ENCODE measurements at places on chromosomes 13 and 19.

GRCh38 chr19:34428549-34429285, 536 bp downstream of the UBA2 start:
- DNase-seq: peak; percentile 47

- no peak for DNase-seq
Measured at GRCh38 chr13:65497265-65497664, 1732.9 kb downstream of the PCDH9 start.

GRCh38 chr19:47275791-47276461, 1.2 kb downstream of the INAFM1 start:
- no peak for DNase-seq

DNA sequence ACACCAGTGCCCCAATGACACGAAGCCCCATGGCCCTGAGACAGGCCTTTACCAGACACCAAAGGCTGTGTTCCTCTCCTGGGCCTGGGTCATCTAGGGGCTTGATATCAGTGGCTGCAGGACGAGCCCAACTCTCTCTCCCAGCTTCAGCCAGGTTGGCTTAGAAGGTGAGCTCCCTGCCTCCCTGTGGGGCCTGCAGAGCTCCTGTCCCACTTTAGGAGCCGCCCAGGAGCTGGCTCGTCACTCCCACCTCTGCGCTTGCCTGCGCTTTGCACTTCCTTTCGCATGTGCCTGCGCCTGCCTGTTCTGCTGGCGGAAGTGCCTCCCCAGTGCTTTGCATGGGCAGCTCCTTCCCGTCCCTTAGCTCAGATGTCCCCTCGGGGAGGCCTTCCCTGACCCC, 4.9 kb downstream of the CALM3 start:
- DNase-seq: no peak

DNA sequence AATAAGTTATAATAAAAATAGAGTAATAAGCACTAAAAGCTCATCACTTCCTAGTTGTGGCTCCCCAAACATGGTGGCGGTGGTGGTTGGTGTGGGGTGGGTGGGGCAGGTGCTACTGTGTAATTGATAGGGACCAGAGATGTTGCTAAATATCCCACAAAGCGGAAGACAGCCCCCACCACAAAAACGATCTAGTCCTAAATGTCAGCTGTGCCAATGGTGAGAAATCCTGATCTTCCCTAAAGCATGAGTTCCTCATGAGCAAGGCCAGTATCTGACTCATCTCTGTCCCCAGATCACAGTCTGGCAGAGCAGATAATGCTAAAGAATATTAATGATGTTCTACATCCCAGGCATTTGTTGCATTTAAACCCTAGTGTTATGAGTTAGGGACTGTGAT, 1.9 kb upstream of the EDDM13 start:
- DNase-seq: no peak

- no peak for DNase-seq
Measured at GRCh38 chr13:30142486-30143211, 164.7 kb downstream of the KATNAL1 start.

DNA sequence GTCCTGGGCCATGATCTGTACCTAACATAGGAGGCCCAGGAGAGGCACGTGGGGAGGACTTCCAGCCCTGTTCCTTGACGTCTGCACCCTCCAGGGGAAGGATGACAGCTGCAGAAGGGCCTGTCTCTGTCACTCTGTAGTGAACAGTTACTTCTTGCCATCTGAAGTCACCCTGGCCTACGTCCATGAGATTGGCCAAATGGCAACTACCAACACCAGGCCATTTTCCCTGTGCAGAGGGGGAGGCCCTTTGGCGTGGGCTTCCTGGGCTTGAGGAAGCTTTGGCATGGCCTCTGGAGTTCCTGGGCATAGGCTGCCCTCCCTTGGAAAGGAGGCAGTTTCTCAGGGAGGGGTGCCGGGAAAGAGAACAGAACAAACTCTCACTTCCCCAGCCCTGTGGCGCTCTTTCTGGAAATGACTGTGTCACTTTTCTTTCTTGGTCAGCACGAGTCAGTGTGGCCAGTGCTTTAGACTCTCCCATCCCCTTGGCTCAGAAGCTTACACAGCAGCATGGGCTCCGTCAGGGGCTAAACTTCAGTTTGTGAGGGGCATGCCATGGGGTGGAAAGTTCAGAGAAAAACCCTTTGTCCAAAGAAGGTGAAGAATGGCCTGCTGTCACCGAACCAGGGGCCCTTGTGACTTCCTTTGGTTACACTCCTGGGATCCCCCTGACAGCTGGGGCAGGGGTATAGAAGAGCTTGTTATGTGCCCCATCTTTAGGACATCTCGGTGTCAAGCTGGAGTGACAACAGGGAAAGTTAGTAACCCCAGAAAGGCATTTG, 5.3 kb downstream of the CARM1 start:
- DNase-seq: no peak

DNA sequence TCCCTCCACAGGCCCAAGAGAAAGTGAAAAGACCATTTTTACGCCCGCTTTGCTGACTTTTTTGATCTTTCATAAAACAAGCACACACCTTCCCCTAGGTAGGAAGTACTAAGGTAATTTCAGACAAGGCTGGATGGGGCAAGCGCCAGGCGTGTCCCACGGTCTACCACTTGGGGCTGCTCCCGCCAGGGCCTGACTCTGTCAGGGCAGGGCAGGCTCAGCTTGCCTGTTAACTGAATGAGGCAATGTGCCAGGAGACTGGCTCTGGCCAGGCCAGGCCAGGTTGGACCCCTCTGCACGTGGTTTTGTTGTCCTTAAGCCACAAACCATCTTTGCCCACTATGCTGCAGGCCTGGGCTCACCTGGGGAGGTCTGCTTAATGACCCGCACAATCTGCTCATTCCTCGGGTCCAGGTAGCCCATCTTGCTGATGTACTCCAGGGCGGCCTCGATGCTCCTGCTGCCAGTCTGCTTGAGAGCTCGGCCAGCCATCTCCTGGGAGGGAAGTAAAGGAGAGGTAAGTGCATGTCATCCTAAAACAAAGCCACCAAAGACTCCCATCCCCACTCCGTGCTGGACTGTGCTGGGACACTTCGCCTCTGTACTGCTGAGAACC, 70.4 kb downstream of the LATS2 start:
- no peak for DNase-seq

DNA sequence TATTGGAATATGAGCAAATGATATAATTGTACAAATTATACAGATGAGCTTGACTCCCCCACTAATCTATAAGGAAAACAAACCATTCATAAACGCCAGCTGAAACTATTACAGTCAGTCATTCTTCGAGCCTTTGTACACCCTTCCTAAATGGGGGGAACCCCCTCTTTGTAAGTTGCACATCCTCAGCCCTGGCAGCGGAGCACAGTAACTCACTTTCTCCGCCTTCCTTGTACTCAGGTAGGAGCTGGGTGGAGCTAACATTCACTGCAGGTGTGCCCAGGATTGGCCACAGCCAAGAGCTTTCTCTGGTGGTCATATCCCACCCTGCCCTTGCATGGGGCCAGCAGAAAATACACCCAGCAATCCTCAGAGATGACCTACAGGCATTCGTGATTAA, 28.6 kb downstream of the PIN1 start:
- DNase-seq: peak; percentile 30

GRCh38 chr13:104015646-104016396, 949.6 kb upstream of the SLC10A2 start:
- DNase-seq: no peak

DNA sequence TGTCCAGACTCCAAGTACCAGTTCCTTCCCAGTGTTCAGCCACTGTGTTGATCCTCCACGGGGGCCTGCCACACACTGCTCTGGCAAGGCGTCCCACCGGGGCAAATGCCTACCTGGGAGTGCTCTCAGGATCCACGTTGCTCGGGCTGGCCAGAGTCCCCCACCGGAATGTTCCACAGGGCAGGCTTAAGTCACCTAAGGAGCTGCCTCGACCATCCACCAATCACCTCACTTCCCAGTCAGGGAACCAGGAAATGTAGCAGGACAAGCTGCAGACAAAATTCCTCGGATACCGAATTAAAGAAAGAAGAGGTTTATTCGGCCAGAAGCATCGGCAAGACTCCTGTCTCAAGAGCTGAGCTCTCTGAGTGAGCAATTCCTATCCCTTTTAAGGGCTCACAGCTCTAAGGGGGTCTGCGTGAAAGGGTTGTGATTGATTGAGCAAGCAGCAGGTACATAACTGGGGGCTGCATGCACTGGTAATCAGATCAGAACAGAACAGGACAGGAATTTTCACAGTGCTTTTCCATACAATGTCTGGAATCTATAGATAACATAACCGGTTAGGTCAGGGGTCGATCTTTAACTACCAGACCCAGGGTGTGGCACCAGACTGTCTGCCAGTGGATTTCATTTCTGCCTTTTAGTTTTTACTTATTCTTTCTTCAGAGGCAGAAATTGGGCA, 56.9 kb upstream of the EDNRB start:
- no peak for DNase-seq

GRCh38 chr19:10309423-10309822, at the start of gene ZGLP1:
TSS of gene ZGLP1 (minus strand) at chr19:10309815.
- DNase-seq: no peak

DNA sequence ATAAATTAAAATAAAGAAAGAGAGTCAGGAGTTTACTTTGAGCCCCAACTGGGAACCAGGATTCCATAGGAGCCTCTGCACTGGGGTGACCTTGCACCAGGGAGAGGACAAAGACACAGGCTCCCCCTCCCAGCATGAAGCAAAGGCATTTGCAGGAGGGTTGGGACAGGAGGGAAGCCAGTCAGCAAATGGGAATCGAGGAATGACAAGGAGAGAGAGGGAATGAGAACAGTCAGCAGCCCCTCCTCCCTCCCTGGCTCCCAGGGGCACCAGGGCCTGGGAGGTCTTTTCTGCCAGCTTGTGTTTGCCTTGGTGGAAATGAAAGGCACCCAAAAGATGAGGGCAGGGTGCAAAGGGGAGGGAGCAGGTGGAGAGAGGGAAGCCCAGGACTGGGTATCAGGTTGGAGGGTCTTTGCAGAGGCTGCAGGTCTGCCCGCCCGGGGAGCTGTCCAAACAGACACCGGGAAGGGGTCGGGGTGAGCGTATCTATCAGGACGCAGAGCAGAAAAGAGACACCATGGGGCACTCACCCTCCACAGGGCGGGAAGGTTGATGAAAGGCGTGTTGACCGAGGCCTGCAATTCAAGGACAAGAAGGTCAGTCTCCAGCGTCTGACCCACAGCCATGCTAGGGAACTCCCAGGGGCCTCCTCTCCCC, 3.8 kb downstream of the SBSN start:
- no peak for DNase-seq

DNA sequence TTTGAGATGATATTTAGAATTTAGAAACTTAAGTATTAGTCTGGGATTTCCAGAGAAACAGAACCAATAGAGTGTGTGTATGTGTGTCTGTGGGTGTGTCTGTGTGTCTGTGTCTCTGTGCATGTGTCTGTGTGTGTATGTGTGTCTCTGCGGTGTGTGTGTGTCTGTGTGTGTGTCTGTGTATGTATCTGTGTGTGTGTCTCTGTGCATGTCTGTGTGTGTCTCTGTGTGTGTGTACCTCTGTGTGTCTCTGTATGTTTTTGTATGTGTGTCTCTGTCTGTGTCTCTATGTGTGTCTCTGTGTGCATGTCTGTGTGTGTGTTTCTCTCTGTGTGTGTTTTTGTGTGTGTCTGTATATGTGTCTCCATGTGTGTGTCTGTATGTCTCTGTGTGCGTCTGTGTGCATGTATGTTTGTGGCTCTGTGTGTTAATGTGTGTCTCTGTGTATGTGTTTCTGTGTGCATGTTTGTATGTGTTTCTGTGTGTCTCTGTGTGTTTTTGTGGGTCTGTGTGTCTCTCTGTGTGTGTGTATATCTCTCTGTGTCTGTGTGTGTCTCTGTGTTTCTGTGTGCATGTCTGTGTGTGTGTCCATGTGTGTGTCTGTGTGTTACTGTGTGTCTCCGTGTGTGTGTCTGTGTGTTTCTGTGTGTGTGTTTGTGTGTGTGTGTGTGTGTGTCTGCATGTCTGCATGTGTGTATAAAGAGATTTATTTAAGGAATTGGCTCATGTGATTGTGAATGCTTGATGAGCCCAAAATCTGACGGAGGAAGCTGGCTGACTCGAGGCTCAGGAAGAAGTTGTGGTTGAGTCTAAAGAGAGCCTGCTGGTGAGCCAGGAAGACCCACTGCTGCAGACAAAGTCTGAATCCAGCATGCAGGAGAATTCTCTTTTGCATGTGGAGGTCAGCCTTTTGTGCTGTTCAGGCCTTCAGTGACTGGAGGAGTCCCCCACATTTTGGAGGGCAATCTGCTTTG, 22.2 kb downstream of the GPR42 start:
- no peak for DNase-seq

Measured in activated CD4-positive, alpha-beta T cell treated with anti-CD3 and anti-CD28 coated beads, Interleukin-2, amount 10 ng/mL, durations not matched to agents 7 days and 5 days (primary cell).